ENCODE measurements at places on chromosomes 7 and 10.

- no peak for DNase-seq
Measured at GRCh38 chr10:96255549-96256333, 15.6 kb downstream of the BLNK start.

GRCh38 chr7:24773646-24774045 lies 16.4 kb upstream of the GSDME start:
- no peak for DNase-seq

- DNase-seq, result no peak
Measured at GRCh38 chr7:43481902-43482678, 100.8 kb upstream of the STK17A start.

GRCh38 chr10:28676968-28677887 lies at the start of gene BAMBI:
Gene BAMBI, plus strand, starts transcription at chr10:28677521. Its CDS starts 377 bp downstream, at chr10:28677898.
- peak; percentile 86 for DNase-seq

- DNase-seq, result no peak
Measured at GRCh38 chr7:103130901-103131624, 17.8 kb downstream of the NAPEPLD start.

- no peak for DNase-seq
Measured at GRCh38 chr10:29569795-29570194, 65.0 kb downstream of the SVIL start.

GRCh38 chr10:49010865-49011264 lies 71.2 kb upstream of the LRRC18 start:
- no peak for DNase-seq

DNA sequence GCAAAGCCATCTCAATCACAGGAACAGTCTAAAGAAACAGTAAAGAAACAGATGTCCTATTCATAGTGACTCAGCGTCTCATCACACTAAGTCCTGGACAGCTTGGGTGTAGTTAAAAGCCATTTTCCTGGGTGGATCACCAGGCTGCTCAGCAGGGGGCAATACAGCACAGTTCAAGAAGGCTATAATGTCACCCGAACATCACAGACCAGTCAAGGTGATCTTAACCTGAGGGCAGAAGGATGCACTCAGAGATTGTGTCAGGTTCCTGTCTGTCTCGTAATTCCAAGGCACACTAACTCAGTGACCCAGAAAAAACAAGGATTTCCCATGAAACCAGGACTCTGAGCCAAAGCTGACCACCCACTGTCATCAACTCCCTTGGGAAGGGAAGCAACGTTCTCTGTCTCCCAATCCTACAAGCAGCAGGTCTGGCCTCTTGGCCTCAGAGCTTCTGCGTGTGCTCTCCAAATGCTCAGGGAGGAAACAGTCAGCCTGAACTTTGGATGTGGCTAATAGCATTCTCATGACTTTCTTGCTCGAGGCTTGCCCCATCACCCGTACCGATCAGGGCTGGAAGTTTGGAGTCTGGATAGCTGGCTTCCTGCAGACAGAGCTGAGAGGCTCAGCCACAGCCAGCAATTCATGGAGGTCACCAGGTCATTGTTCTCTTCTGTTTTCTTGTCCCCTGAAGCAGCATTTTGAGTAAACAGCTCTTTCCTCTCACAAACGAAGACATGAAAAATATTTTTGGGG lies 90.4 kb upstream of the FAM171A1 start:
- DNase-seq, result peak; percentile 5

DNA sequence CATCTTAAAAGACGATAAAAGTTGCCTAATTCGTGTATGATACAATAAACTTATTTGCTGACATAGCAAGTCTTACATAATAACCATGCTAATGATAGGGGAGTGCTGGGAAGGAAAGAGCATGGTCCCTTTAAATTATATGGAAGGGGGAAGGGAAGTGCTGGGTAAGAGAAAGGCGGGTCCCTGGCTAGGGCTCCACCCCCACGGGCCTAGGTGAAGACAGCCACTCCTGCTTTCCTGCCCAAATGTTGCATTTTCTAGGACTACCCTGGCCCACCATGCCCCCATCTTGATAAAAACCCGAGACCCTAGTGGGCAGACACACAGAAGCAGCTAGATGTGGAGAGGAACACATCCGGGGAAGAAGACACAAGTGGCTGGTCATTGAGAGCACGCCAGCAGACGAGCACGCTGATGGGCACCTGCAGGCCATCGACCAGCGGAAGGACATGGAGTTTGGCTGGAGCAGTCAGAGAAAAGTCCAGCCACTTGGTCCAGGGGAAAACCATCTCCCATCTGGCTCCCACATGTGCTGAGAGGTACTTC lies 328.7 kb downstream of the ARL4A start:
- no peak for DNase-seq

DNA sequence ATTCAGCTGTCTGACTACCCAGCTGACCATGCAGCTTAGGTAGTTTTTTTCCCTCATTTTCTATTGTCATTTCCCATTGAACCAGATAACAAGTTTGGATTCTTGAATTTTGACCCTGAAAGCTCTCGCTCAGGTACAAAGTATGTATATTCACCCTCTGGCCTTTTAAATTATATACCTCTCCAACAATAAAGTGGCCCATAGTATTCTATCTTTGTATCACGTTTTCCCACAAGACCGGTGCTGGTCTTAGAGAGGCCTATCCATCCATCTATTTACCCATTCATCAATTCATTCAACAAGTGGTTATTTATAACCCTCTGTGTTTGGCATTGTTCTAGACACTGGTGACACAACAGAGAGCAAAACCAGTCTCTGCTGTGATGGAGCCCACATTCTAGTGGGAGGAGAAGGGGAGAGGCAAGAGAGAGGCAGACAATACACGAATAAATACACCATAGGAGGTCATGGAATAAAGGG lies 35.2 kb upstream of the NPSR1 start:
- DNase-seq, result no peak
